SK-N-SH (cell line): ENCODE measurements at places on chromosomes 11 and 22.

DNA sequence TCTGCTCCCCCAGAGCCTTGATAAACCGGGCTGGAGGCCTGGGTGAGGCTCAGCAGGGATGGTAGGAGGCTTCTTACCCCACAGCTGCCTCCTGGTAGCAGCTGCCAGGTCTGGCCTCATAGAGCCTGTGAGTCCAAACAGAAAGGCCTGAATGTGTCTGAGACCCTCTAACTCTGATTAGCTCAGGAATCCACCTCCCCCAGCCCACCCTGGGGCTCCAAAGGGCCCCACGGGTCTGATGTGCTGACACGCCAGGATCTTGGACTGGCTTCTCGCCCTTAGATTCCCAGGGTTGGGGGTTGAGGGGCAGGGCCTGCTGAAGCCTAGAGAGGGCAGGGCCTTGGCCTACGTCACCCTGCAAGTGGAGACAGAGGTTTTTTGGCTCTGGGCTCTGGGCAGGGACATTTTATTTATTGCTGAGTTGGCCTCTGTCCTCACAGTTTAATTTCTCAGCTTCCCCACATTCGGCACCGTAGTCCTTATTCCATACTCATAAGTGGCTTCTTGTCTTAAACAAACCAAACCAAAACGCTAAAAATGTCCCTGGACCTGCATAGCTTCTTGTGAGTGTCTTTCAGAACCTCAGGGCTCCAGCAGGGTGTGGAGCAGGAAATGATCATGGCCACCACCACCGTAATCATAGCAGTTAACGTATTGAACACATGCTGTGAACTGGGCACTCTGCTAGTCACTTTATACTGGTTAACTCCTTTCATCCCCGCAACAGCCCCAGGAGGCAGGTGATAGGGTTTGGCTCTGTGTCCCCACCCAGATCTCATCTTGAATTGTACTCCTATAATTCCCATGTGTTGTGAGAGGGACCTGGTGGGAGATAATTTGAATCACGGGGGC, 25.1 kb downstream of the KIAA1671 start:
- DNase-seq: no peak

GRCh38 chr11:104524254-104524653, 360.3 kb upstream of the PDGFD start:
- no peak for DNase-seq

GRCh38 chr11:18209058-18209457, 27.5 kb downstream of the SAA4 start:
- DNase-seq: no peak

DNA sequence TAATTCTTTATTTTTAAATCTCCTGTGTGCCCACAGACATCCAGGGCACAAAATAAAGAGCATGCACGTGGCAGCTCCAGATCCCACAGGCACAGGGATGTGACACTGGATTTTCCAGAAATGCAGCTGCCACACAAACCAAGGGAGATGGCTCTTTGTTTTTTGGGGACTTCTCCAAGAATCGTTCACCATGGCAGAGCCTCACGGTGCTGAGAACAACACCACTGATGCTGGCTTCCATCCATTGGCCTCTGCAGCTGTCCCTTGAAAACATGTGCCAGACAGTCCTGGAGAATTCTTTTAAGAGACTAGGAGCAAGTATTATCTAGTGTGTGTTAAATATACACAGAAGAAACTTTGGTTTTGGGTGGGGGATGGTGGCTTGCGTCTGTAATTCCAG, 108.4 kb upstream of the SLC22A12 start:
- DNase-seq: no peak

DNA sequence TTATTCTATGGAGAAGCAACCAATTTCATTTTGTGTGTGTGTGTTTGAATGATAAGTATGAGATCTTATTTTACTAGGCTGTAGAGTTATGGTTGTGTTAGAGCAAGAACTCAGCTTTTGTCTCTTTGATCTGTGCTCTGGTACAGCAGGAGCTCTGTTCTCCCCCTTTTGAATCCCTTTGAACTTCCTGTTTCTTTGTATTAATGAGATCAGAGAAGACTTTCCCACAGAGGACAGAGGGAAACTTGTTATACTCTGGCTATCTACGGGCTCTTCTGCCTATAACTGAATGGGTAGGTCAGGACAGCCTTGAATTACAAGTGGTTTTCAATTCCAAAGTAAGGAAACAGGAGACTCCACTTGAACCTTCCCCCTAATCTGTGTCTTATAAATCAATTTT, 1015.0 kb upstream of the RAG2 start:
- DNase-seq: no peak

- no peak for DNase-seq
Measured at GRCh38 chr11:20068691-20069090, 91.6 kb downstream of the DBX1 start.

- DNase-seq: no peak
Measured at GRCh38 chr22:48536541-48537342, 1290.9 kb downstream of the BRD1 start.

DNA sequence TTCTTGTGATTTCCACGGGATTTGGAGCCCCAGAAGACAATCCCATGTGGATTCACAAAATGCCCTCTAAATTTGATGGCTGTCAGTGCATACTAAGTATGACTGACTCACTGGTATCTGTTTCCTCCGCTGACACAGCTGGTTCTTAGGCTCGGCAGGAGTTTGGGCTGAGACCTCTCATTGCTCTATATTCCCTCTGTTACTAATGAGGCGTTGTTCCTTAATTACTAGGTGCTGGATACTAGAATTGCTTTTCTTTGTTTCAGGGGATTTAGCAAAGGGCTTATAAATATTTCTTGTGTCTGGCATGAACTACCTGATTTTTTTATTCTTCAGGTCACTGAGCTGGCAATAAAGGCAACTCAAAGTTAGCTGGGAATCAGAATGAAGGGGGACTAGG, 53.2 kb upstream of the EHF start:
- DNase-seq: no peak

- DNase-seq: no peak
Measured at GRCh38 chr11:126722006-126722736, 278.4 kb downstream of the KIRREL3 start.

GRCh38 chr22:22070371-22070824, 87.8 kb upstream of the TOP3B start:
- DNase-seq: no peak

DNA sequence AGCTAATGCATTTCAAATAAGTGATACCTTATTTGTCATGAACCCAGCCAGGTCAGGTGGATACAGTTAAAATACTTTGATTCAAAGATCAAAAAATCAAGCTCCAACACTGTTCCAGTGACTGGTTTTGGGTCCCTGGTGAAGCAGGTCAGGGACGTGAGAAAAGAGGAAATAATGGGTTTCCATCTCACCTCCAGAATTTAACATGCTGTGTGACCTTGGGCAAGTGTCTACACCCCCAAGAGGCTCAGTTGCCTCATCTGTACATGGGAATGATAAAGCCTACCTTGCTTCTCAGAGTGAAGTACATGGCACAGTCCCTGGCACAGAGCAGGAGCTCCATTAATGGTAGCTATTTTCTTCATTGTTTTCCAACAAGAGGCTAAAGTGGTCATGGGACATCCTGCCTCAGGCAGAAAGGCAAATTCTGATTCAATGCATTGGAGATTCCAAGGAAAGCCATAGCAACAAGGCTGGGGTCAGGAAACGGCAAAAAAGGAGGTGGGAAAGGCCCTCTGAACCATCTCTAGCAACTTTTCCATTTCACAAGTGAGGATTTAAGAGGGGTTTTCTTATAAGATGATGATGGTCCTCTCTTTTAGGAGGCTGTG, 108.5 kb downstream of the CSNK2A3 start:
- no peak for DNase-seq

- no peak for DNase-seq
Measured at GRCh38 chr11:102626676-102627075, 1.5 kb upstream of the MMP20 start.

DNA sequence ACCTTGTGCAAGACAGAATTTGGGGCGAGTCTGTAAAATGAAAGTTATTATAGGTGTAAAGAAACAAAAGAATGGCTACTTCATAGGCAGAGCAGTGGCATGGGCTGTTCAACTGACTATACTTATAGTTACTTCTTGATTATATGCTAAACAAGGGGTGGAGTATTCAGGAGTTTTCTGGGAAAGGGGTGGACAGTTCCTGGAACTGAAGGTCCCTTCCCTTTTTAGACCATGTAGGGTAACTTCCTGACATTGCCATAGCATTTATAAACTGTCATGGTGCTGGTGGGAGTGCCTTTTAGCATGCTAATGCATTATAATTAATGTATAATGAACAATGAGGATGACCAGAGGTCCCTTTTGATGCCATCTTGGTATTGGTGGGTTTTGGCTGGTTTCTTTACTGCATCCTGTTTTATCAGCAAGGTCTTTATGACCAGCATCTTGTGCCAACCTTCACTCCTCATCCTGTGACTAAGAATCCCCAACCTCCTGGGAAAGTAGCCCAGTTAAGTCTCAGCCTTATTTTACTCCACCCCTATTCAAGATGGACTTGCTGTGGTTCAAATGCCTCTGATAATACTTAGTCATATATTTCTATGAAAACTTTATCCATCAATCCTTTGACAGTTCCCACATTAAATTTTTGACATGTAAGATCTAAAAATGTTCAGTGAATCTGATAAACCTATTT, 118.6 kb downstream of the ARHGAP42 start:
- no peak for DNase-seq

GRCh38 chr11:31131760-31132159, 237.8 kb downstream of the DCDC1 start:
- DNase-seq: no peak

DNA sequence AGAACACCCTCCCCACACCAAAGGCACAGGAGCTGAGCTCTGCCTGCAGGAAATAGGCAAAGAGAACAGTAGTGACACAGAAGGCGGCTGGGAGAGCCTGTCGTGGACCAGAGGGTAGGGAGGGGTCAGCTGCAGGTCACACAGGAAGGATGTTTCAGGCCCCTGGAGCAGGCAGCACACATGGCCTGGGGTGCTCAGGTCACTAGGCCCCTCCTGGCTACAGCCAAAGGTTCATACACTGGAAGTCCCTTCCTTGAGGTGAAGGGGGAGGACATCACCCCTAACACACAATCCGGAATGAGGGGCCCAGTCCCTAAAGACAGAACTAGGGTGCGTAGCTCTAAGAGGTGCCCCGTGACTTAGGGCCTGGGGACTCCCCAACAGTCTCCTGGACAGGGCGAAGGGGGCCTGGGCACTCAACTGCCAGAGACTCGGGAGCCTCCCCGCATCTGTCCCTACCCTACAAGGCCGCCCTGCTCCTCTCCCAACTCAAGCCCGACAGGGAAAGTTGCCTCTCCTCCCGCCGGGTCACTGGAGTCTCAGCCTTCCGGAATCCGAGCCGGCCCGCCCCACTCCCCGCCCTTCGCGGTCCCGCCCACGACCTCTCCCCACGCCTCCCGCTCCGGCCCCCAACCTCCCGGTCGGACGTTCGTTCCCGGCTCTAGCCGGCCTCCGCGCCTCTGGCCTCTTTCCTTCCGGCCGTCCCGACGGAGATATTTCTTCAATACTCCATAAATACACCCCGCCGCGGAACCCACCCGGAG, at the start of gene CYB5R2:
Gene CYB5R2 (minus strand): TSS at position 541 of the 764 bp plus-strand sequence. CDS start 675 bp downstream, outside the sequence.
- DNase-seq: peak; percentile 39

DNA sequence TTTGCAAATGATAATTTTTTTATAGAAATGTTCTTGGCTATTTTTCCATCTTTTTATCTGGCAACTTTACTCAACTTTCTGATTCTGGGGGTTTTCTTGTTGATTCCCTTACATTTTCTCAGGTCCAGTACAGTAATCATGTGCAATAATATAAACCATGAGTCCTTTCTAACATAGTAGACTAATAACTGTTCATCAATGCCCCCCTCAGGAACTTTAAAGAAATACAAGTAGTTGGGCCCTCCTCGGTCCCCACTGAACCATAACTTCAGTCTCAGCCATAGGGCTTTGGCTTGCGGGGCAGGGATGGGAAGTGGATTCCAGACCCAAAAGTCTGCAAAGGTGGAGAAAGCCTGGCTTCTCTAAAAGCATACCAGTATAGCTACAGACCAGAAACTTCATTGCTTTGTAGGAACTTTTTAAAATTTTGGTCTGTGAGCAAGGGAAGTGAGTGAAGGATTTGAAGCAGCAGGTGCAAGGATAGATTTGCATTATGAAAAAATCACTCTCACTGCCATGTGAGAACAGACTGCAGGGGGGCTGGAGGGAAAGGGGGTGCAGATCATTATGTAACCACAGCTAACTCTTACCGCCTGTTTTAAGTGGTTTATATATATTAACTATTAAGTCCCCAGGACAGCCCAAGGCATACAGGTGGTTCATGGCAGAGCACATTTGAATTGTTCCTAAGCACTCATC, 10.4 kb upstream of the TUB start:
- DNase-seq: peak; percentile 73

DNA sequence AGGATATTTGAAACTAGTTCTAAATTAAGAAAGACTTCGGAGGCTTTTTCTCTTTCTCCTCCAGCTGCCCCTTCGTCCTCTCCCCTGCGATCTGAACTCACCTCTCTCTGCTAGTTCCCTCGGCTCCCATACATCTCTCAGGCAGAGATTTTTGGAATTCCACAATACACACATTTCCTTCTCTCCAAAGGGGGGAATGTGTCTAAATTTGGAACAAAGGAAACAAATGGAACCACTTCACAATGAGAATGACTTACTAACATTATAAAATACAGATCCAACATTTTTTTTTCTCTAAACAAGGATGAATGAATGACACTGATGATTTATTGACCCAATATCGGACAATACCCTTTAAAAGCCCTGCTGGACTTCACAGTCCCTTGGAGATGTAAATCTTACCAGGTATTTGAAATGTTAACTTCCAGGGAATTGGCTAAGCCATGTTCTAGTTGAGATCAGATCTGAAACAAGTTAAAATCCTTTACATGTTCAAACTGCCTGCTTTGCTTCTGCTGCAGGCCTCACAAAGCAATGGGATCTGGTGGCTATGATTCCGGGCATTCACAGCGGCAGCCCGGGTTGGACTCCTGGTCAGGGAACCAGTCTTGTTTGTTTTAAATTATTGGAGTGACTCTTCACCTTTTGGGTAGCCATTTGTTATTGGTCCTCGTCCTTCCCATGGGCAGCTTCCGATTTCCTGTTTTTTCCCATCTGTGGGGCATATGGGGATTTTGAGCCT, 20.5 kb upstream of the GSTP1 start:
- DNase-seq: no peak

- DNase-seq: no peak
Measured at GRCh38 chr11:107731941-107732688, 20.3 kb upstream of the SLN start.

DNA sequence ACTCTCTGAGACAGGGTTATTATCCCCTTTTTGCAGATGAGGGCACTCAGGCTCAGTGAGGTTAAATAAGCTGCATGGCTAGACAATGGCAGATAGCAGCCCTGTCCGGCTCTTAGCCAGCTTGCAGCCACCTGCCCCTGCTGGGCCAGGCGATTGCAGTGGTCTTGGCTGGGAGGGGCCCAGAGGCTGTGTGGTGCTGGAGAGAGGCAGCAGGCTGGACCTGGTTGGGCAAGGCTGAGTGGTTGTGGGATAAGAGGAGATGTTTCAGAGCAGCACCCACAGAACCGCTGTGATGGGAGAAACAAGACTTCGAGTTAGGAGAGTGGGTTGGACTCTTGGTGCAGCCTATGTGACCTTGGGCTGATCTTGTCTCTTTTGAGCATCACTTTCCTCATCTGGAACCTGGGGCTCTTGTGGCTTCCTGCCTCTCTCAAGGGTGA, 25.5 kb downstream of the PTPRJ start:
- DNase-seq: no peak
